ENCODE measurements at places on chromosomes 6 and 20. TPM values are rescaled to one million over a fixed set of nuclear protein-coding genes. Genes with fewer than 3 reads are reported as not detected.

MLIP gene
- 0.25 TPM for total RNA-seq

SYNDIG1 gene
- 0.13 TPM for total RNA-seq

SOBP gene
- 0.98 TPM for total RNA-seq

VWA7 gene
- total RNA-seq, result 0.81 TPM

ECT2L gene
- total RNA-seq, result not detected

STX11 gene
- total RNA-seq, result 1.6 TPM

RPRD1B gene
- total RNA-seq, result 13.8 TPM

BPI gene
- 0.33 TPM for total RNA-seq

WFDC10B gene
- not detected for total RNA-seq

LHFPL5 gene
- total RNA-seq, result 0.13 TPM

OPN5 gene
- total RNA-seq, result not detected
